Activated naive CD4-positive, alpha-beta T cell treated with anti-CD3 and anti-CD28 coated beads, Interleukin-2, amount 50 U/mL, for 72 hours (primary cell): ENCODE measurements at places on chromosomes 4 and X.

DNA sequence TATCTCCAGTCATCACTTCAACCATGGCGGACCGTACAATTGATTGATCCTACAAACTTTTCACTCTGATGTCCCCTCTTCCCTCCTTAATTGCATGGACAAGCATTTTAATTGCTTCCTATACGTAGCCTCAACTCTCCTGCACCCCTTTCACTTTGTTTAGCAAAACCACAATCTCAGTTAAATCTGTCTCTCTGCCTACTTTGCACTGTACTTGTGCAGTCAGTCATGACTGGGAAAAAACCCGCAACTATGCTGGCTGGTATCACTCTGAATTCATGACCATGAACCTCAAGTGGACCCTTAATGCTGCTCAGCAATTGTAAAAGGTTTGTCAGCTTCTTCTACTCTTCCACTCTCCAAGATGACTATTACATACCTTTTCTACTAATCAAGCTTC, 51.7 kb upstream of the AFF2 start:
- no peak for DNase-seq

- DNase-seq = no peak
Measured at GRCh38 chr4:65021149-65021548, 611.9 kb upstream of the TECRL start.

- no peak for DNase-seq
Measured at GRCh38 chr4:83209419-83209818, 75.2 kb downstream of the COQ2 start.

- no peak for DNase-seq
Measured at GRCh38 chr4:109209647-109210046, 92.8 kb downstream of the COL25A1 start.

DNA sequence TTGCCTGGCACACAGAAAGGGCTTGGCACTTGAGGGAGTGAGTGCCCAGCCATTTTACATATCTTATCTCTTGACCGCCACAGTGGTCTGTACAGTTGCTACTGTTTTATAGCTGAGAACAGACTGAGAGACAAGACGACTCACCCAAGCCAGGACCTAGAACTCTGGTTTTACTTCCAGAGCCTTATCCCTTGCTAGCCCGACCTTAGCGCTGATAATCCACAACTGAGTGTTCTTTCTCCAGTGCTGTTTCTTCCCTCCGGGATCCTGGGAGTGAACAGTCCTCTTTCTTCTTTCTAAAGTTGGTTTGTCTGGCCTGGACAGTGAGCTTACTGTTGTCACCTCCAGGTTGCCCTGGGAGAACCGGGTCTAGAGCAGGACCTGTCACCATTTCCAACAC, 52.5 kb upstream of the TADA2B start:
- DNase-seq = no peak

GRCh38 chr4:158578476-158578875, 56.8 kb downstream of the RXFP1 start:
- DNase-seq = no peak

DNA sequence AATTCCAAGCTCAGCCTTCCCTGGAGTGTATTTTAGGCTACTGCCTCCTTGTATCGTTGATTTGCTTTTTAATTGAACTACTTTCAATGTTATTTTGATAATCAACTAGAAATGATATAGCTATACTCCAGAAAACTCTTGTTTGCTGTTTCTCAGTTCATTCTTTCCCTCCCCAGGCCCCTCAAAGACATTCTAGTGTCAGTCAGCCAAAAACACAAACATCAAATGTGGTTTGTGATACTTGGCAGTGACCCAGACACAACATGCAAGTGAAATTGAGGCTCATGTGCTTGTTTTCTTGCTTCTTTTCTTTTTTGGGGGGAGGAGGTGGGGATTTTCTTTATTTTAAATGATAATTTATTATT, 7.6 kb downstream of the FAT4 start:
- DNase-seq = no peak

DNA sequence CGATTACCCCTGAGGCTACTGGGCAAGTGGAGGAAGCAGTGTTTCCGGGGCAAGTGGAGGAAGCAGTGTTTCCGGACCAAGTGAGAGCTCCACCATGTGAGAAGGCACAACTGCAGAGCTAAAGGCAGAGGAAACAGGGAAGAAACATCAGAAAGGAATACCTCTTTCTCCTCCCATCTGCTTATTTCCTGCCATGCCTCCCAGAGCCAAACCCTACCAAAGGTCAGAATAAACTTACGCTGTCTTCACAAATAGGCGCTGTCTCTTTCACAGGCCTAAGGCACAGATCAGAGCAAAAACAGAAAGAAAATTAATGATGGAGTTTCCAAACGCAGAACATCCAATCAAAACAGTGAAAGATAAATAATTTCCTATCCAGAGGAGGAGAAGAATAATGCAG, 153.0 kb downstream of the ATOH1 start:
- DNase-seq = no peak

DNA sequence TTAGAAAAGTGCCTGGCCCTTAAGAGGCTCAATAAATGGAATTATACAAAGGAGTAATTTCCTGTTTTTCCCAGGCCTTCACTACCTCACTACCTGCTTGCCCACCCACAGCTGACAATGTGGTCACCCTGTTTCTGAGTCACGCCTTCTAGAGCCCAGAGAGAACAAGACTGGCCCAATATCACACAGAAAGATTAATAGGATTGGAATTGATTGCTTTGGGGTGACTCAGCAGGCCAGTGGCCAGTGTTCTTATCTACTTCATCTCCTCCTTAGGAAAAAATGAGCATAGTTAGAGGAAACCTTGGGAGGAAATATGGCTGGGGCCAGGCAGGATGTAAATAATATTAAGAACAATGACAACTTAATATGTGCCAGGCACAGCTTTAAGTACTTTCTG, 4.5 kb upstream of the FGF16 start:
- no peak for DNase-seq

DNA sequence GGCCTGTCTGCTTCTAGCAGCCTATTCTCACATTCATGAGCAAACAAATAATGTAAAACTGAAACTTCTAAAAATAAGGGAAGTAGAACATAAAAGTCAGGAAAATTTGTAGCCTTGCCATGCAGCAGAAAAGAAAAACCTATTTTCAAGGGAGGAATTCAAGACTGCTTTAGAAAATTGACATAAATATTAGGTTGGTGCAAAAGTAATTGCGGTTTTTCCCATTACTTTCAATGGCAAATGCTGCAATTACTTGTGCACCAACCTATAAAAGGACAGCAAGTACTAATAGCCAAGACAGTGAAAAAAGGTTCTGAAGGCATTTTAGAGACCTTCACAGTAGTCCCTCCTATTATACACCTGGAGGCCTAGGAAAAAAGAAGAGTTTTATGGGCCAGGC, 457.8 kb downstream of the KLHL4 start:
- no peak for DNase-seq

GRCh38 chrX:24148121-24148520, 1.4 kb upstream of the ZFX start:
- no peak for DNase-seq

DNA sequence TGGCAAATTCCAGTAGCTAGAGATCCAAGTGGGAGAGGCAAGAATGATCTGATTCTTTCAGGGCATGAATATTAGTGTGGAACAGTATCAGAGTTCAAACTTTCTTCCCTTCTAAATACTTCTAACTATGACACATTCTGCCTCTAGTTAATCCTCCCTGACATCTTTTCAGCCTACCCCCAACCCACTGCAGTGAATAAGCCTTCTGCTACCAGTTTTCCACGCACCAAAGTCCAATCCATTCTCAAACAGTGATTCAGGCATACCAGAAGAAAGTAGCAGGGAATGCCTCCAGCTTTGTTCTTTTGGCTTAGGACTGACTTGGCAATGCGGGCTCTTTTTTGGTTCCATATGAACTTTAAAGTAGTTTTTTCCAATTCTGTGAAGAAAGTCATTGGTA, 155.4 kb upstream of the FTHL17 start:
- no peak for DNase-seq

- no peak for DNase-seq
Measured at GRCh38 chrX:106284431-106285025, 116.4 kb downstream of the PWWP3B start.

- no peak for DNase-seq
Measured at GRCh38 chr4:137950286-137950685, 291.9 kb downstream of the SLC7A11 start.

DNA sequence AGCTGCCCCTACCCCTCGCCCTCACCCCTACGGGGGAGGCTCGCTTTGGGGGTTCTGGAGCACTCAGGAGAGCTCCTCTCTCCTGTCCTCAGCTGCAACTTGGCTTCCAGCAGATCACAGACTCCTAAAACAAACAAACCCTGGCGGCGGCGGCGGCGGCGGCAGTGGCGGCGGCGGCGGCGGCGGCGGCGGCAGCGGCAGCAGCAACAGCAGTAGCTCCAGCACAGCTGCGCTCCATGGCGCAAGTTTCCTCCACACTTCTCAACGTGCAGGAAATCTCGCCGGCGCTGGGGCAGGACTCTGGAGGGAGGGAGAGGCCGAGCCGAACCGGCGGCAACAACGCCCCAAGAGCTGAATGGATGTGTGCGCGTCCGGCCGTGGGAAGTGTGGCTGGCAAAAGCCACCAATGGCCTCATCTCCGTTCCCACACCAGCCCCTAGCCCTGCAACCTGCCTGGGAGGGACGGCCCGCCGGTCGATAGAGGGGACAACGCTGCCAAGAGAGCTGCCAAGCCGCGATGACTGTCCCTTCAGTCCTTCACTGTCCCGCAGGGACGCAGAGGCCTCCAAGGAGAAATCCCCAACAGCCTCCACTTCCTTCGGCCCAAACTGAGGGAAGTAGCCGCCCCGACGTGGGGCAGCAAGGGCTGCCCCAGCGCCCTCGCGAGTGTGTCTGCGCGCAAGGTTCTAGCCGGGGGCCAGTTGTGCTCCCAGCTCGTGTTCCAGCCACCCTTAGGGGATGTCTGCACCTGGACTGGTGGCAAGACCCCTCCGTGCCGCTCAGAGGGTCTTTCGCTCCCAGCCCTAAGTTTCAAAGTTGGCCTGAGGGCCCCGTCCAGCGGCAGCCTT, 775 bp downstream of the SHROOM4 start:
- peak; percentile 5 for DNase-seq

DNA sequence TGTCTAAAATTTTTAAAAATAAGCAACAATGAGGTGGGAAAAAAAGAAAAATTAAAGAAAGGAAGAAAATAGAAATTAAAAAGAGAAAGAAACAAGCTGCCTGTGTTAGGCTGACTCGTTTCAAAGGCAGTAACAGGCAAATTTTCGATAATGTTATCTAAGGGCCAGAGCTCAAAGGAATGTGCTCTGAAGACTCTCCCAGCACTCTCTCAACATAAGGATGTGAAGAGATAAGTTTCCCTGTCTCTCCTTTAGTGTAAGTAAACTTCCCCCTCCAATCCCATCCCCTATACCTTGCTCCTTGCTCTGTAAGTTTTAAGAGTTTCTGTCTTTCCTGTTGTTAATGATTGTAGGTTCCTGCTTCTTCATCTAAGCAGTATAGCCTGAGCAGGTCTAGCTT, 172.8 kb downstream of the TEX13C start:
- no peak for DNase-seq

GRCh38 chr4:78459327-78459726, 92.2 kb upstream of the ANXA3 start:
- DNase-seq = no peak

- no peak for DNase-seq
Measured at GRCh38 chr4:186586205-186586604, 30.8 kb upstream of the MTNR1A start.

GRCh38 chr4:81410680-81411079, 61.0 kb downstream of the RASGEF1B start:
- no peak for DNase-seq

- no peak for DNase-seq
Measured at GRCh38 chrX:30308263-30309138, 689 bp downstream of the NR0B1 start.

DNA sequence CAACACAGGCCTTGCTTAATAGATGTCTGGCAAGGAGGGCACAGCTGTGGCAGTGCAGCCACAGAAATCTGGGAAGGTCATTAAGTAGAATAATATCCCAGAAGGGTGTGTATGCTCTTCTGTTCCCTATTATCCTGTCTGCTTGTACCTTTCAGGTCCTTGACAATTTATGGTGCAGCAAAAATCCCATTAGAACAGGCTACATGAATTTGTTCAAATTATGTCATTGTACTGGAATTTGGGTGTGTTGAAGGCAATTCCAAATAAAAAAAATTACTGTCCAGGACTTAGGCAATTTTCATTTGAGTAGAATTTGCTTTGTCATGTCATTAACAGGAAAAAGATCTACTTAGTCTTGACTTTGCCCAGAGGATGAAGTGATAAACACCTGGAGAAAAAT, 192.1 kb downstream of the IDS start:
- DNase-seq = no peak

DNA sequence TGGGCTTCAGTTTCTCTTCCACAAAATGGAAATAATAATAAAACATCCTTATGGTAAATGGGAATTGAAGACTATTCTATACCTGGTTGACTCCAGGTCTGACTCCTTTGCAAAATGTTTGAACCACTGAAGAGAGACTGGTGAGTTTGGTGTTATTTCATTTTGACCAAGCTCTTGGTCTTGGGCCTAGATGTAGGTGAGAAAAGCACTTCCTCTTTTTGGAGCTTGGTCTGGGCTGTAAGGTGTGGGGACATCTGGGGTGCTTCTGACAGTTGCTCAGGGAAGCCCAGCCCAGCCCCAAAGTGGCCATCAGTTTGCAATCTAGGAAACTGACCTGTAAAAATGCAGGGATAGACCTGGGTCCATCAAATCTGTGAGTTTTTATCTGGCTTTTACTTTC, 26.8 kb upstream of the SOD3 start:
- DNase-seq = no peak

DNA sequence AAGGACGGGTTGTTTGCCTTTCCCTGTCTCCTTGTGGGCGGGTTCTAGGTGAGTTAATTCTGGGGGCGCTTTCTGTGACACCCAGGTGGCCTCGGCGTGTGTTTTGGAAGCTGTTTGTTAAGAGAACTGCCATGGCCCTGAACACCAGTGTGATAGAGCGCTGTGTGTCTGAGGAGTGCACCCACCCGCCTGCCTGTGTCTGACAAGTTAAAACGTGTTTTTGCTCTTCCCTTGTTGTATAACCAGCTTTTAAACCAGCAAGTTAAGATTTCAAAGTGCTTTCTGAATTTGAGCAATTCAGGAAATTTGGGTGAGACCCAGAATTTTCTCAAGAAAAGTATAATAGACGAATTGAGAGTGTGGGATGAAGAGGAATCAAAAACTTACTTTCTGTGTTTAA, 55.2 kb upstream of the HGFAC start:
- DNase-seq = no peak

GRCh38 chr4:124449881-124450280, 262.7 kb downstream of the ANKRD50 start:
- no peak for DNase-seq
